ENCODE measurements at places on chromosomes 6 and 20.

DNA sequence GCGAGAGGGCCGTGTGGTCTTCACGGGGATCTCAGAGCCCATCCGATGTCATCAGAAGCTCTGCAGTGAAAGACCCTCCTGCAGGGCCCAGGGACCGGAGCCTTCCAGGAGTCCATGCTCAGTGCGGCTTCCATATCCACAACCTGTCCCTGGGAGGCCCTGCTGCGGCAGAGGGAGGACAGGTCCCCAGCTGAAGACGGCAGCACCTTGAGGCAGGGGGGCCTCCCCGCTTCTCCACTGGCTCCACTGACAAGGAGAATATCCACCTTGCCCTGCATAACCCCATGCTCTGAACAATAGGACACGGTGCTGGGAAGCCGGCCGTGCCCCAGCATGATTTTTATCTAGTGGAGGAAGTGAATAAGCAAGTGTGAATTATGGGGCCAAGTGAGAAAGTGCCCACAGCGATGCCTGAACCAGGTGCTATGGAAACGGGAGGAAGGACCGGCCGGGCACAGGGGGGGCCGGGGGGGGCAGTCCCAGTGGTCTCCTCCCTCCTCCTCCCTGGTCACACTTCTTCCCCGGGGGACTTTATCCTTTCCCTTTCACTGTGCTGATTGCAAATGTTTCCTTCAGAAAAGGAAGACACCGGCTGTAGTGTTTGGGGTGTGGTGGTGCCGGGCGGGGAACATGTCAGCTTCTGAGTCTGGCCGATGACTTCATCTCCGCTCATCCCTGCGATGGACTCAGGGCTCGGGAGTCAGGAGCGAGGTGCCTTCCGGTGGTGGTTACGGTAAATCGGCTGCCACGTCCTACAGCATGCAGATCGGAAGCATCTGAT is 225.1 kb downstream of the ERMARD start:
- no peak for DNase-seq

GRCh38 chr20:52757411-52757810 is 214.7 kb upstream of the TSHZ2 start:
- DNase-seq: no peak

DNA sequence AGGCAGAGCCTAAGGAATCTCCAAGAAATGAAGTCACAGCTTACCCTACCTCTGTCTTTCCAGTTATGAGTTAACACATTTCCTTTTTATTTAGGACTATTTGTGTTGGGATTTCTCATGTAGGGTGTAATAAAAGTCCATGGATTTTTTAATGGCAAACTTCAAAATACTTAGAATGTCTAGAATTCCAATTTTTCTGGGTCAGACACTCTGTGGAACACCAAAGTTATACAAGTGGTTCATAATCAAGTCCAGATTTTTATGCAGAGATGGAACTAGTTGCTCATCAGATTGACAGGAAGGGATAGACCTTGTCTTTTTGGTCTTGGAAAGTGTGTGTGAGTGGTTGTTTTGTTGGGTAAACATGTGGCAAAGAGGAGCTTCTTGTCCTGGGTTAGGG is 303.5 kb upstream of the RNF24 start:
- DNase-seq: no peak

DNA sequence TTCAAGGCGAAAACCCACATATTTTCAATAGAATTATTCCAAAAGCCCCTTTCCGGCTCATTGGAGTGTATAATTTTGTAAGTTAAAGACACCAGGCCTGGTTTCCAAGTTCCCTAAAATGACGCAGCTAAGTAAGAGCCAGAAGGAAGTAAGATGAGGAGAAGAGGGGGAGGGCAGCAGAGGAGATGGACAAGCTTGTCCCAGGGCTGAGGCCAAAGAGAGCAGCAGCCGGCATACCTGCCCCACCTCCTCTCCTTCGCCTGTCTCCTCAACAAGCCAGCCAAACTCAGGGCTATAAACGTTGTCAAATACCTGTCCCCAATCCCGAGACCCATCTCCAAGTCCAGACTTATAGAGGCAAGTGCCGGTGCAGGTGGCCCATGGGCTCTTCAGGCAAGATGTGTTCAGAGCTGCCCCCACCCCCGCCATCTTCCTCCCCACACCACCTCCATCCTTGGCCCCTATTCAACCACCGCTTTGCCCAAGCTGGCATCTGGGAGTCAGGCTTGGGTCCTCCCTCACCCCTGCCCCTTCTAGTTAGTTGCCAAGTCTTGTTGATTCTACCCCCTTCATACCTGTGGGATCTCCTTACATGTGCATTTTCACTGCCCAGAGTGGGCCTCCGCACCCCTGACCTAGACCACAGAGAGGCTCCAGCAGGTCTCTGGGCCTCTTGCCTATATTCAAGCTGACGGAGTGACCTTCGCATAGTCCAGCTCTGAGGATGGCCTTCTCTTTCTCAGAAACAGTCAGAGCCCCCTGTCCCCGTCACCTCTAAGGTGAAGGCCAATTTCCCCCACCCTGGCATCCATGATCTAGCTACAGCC is 75.7 kb upstream of the SIRPA start:
- no peak for DNase-seq

DNA sequence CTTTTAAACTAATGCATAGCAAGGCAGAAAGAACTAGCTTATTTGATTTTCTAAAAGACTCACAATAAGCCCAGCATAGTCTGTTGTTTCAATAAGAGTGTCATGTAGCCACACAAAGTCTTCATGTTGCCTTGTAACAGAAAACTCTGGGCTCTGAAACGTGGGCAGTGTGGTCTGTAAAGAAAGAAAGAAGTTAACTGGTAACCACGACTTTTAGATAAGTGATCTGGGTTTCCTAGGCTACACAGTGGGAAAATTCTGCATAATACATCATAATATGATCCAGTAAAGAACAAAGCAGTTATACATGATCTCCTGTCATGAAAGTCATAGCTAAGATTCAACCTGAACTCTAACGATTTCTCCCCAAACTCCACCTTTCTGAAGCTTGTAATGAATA is 13.3 kb downstream of the SNX5 start:
- DNase-seq: no peak
